D341Med (cell line): ENCODE measurements at places on chromosomes 2 and 18.

GRCh38 chr2:129347486-129348217 is 631.8 kb upstream of the RAB6C start:
- no peak for DNase-seq

DNA sequence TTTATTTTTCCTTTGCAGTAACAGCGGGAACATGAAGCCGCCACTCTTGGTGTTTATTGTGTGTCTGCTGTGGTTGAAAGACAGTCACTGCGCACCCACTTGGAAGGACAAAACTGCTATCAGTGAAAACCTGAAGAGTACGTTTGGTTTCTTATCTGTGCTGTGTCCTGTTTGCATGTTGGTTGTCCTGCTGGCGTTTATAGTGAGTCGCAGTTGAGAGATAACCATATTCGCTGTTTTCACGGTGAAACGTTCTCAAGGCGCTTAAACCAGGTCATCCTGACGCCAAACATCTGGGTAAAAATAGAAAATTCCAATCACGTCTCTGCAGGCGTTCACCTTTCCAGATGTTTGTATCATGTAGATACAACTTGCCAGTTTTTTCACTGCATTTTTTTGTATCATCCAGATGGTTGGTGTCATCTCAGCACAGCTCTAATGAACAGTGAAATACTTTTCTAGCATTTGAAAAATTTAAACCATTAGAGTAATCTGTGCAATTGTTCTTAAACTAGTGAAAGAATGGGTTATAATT is 21.2 kb downstream of the CLUL1 start:
- no peak for DNase-seq

DNA sequence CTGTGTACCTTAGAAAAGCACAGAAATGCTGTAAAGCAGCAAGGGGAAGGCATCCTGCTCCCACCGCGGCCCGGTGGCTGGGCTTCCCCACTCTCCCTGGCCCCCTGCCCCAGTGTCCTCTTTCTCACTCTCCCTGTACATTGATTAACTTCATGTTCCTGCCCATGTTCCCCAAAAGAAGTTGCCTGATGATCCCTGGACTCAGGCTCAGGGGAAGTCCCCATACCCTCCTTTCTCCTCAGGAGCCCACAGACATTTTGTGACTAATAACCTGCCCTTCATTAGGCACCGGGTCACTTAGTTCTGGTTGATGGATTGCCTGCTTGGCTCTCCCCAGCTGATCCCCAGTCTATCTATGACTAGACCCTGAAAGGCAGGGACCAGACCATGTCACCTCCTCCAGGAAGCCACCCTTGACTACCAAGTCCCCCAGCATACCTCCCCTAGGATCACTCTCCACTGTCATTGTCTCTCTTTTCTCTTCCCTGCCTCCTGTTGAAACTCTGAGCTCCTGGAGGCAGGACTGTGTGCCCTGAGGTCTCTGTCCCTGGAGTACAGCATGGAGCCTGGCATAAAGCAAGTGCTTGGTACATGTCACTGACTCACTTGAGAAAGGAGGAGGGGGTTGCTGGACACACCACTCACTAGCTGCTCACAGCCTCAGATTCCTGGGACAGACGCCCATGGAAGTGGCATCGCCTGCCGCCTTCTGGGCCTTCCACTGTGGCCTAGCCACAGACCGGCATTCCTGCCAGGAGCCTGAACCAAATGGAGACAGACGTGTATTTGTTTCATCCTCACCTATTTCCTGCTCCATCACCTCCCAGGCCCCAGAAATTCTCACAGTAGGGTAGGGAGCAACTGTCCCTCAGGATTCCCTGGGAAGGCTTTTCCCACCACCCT is 13.5 kb downstream of the MALL start:
- no peak for DNase-seq

- no peak for DNase-seq
Measured at GRCh38 chr2:207231967-207232366, 66.2 kb upstream of the KLF7 start.

DNA sequence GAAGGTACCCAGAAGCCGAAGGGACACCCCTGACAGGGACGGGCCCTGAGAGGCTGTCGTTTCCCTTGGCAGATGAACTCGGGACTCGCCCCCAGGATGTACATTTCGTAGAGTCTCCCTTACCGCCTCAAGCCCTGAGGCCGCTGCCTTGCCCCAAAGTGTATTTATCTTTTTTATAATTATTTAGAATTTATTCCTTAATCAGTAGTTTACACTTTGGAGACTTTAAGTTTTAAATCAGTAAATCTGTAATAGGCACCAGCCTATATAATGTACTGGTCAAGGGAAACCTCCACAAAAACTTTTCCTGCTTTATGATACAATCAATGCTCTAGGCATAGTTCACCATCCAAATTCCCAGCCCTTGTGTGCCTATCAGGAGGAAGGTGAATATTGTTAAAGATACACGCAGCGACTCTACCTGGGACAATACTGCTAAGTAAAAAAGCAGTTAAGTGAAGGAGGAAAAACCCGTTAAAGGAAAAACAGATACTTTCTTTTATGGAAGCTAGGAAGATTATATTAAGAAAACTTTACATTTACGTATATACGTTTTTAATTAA is 848 bp downstream of the VRK2 start:
- no peak for DNase-seq

GRCh38 chr2:199025146-199025545 is 432.6 kb downstream of the SATB2 start:
- peak; percentile 33 for DNase-seq

- no peak for DNase-seq
Measured at GRCh38 chr18:9337873-9338272, 3.3 kb downstream of the TWSG1 start.

DNA sequence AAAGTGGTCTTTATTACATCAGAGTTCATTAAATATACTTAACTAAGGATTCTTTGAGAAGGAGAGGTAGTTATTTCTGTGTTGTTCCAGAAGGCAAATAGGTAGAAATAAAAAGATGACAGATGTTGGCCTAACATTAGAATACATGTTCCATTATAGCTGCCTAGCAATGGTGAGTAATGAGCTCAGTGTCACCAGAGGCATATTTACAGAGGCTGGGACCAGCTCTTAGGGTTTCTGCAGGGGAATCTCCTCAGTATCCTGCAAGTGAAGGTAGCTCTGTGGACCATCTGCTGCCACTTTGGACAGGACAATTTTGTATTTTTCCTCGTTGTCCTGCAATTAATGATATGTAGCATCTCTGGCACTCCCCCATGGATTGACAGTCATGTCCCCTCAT is 416.0 kb downstream of the THSD7B start:
- DNase-seq, result no peak

- peak; percentile 34 for DNase-seq
Measured at GRCh38 chr2:44342854-44343253, 18.4 kb downstream of the PREPL start.

GRCh38 chr2:111140815-111141214 is 20.1 kb downstream of the BCL2L11 start:
- no peak for DNase-seq

- no peak for DNase-seq
Measured at GRCh38 chr2:8219096-8219495, 462.8 kb upstream of the ID2 start.

DNA sequence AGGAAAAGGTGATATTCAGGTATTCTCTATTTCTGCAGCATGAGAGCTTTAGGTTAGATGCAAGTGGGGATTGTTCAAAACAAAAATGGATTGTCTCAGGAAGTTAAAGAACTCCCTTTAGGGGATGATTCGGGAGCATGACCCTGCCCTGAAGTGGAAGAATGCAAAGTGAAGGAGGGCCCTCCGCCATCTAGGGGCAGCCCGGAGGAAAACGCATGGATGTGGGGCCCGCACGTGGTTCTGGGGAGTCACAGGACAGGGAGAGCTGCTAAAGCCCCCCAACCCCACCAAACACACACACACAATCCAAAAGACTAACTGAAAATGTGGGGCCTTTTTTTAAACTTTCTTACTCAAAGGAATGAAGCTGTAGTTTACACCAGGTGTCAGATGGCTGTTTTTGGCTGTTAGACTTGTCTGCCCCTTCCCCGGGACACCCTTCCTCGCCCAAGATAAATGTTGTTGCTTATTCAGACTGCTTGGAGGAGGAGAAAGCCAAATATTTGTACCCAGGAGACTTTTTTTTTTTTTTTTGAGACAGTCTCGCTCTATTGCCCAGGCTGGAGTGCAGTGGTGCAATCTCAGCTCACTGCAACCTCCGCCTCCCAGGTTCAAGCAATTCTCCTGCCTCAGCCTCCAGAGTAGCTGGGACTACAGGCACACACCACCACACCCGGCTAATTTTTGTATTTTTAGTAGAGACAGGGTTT is 78.8 kb downstream of the HNRNPLL start:
- DNase-seq, result no peak

GRCh38 chr18:60228609-60229595 is 143.7 kb downstream of the MC4R start:
- no peak for DNase-seq

DNA sequence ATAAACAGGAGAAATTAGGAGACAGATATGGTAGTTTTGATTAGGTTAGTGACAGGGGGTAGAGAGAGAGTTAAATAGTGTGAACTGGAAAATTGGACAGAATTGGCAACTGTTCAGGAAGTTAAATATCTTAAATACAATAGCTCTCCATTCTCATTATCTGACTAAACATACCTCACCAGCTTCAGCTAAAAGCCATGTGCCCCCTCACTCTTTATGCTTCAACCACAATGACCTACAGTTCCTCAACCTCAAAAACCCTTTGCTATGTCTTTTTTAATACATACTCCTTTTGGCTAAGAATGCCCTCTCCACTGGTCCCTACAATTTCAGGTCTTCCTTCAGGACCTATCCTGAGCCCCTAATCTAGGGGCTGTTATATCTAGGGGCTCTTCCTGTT is 740.2 kb upstream of the ZEB2 start:
- DNase-seq, result no peak

DNA sequence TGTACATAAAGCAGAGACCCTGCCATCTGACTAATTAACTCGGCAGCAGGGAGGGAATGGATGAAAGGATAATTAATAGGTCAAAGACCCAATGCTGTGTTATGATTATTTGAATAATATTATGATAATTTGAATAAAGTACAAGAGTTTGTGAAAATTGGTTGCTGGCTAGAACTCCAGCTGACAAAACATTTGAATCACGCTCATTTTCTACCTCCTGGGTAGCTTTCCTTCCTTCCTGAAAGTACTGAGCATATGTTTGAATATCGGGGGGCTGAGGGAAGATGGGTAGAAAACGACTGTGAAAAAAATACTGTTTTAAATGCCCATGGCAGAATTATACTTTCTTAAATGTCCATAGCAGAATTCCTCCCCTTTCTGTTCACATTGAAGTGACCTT is 243.6 kb upstream of the RBMS1 start:
- DNase-seq, result no peak

- no peak for DNase-seq
Measured at GRCh38 chr2:86027922-86028765, 77.5 kb downstream of the POLR1A start.

- DNase-seq, result no peak
Measured at GRCh38 chr2:233901367-233901766, 15.8 kb upstream of the TRPM8 start.

GRCh38 chr2:190678444-190679162 is 29.7 kb downstream of the NAB1 start:
- DNase-seq, result no peak

- DNase-seq, result no peak
Measured at GRCh38 chr2:143524119-143524553, 394.9 kb downstream of the ARHGAP15 start.

DNA sequence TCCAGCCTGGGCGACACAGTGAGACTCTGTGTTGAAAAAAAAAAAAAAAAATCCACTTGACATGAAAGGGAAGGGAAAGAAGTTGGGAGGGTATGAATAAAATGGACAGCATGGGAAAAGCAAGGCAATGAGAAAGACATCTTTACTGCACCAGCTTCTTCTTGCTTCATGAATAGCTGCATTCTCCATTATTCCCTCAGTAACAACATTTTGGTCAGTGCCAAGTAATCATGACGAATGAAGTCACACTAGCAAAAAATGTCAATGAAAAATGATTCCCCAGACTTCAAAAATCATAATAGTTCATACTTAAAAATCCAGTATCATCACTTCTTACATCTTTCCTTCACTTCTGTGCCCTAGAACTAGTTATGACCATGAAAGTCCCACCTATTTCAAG is 30.4 kb downstream of the ADAM17 start:
- DNase-seq, result no peak

- DNase-seq, result no peak
Measured at GRCh38 chr2:177315364-177315763, 50.8 kb upstream of the NFE2L2 start.

- DNase-seq, result no peak
Measured at GRCh38 chr2:39772086-39772811, 6.8 kb downstream of the THUMPD2 start.

DNA sequence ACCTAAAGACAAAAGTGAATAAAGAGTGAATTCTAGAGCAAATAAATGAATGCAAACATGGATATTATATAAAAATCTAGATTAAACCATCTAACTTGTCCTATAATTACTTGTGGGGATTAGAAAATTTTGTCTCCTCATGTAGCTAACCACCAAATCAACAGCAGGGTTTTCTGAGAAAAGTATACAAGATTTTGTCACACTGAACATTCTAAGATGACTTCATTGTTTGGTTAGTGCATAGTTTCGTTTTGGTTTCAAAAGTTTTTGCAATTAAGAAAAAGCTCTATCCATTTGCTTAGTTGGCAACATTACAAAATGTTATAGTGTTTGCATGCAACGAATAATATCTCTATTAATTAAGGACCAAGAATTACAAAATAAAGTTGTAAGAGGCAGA is 125.0 kb downstream of the LRP2 start:
- no peak for DNase-seq

DNA sequence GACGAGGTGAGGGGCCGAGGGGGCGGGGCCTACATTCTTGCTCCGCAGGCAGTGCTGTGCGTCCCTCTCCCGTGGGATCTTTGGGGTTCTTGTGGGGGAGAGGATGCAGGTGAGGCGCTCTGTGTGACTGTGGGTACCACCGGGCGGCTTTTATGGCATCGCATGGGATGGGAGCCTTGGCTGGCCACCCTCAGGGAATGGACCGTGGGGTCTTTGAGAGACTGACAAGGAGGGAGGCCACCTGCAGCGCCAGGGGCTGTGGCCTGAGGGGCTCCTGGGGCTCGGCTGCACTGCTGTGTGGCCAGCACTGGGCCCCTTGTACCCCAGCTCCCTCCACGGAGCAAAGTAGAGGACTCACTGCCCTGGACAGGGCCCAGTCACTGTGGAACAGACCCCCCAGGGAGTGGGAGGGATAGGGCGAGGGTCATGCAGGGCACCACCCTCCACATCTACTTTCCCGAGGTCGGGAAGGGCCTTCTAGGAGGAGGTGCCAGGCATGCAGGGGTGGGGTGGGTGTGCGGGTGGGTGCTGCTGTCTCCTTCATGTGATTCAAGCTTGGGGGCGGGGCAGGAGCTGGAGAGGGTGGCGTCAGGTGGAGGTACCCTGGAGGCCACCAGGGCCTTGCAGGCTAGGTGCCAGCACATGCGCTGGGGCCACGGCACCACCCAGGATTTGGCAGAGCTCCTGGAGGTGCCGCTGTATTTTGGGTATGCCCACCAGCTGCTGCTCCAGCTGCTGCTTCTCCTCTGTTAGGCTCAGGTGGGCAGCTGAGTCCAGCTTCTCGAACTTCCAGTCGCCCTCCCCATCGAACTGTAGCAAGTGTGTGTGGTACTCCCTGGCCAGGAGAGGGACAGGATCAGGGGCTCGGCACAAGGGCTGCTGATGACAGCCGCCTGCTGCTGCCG is 1072.4 kb downstream of the RPIA start:
- peak; percentile 8 for DNase-seq
